Glomerular endothelial cell (primary cell): ENCODE measurements at places on chromosomes 11 and 22.

GRCh38 chr11:69167130-69167915 lies 11.6 kb downstream of the SMIM38 start:
- no peak for DNase-seq

DNA sequence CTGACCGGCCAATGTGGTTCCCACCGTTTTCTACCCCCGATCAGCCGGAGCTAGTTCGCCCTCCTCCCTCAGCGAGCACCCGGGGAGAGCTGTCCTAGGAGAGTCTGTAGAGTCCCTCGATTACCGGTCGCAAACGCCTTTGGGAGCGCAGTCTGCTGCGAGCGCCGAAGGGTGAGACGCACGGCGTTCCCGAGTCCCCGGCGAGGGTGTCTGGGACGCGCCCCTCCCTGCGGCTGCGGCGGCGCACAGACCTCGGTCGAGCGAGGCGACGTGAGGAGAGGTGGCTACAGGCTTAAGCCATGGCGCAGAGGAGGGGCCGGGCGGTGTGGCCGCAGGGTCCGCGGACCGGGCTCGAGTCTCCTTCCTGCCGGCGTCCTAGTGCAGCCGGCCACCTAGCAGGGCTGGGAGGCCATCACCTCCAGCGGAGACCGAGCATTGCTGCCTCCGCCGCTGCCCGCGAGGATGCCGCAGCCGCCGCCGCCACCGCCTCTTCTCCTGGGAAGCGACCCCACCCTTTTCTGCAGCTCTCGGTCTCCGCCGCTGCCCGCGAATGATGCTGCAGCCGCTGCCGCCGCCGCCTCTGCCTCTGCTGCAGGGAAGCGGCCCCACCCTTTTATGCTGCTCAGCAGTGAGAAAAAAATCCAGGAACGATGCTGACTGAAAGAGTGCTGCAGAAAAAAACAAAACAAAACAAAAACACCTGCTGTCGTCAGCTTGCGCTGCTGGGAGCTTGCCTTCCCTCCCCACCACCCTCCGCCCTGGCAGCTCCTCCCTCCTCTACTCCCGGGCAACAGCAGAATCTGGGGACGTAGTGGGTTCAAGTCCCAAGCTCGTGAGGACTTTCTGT lies at the start of gene MAP6:
TSS of gene MAP6 (minus strand) at position 588 of the 847 bp plus-strand sequence. CDS start 669 bp downstream, outside the sequence.
- no peak for DNase-seq

- no peak for DNase-seq
These were observed 43.2 kb downstream of the NAT10 start for GRCh38 chr11:34148504-34149165.

DNA sequence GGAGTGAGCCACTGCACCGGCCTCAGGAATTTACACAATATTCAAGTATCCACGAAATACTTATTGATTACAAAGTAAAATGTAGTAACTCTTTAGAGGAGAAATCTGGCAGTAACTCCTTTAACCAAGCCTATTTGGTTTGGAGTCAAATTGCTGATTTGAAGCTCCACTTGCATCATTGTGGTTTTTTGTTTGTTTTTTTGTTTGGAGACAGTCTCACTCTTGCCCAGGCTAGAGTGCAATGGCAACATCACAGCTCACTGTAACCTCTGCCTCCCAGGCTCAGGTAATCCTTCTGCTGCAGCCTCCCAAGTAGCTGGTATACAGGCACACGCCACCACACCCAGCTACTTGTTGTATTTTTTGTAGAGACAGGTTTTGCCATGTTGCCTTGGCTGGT lies 6.4 kb upstream of the QSER1 start:
- no peak for DNase-seq

GRCh38 chr22:45562537-45563361 lies 60.1 kb downstream of the FBLN1 start:
- no peak for DNase-seq

GRCh38 chr22:30953206-30953605 lies 15.4 kb downstream of the MORC2 start:
- DNase-seq: no peak

GRCh38 chr11:118918686-118919280 lies 6.9 kb downstream of the BCL9L start:
- no peak for DNase-seq

GRCh38 chr11:5992604-5993251 lies 5.9 kb upstream of the OR52L1 start:
- no peak for DNase-seq

DNA sequence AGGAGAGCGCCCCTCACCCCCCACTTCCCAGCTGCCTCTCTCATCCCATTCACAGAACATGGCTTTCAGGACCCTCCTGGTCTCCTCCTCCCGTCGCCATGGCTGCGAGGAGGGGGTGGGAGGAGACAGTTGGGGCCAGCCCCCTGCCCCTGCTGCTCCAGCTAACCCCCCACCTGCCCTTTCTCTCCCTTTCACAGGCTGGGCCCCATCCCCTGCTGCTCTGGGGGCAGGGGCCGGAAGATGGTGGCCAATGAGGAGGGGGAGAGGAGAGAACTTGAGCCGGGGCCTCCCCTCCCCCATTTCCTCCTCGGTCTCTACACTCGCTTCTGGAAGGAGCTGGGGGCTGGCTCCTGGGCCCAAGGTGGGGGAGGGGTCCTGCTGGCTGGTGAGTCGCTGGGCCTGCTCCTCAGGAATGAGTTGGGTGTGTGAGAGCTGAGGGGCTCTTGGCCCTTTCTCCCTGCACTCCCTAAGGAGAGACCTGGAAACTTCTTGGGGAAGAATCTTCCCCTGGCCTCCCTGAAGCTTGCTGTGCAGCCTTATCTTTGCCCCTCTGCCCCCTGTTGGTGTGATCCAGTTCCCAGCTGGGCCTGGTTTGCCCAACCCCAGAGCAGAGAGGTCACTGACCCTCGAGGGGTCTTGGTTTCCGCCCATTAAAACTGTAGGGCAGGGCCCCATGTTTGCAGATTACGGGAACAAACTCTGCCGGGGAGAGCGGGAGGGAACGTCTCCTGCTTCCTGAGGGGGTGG lies 10.2 kb downstream of the YPEL4 start:
- no peak for DNase-seq

DNA sequence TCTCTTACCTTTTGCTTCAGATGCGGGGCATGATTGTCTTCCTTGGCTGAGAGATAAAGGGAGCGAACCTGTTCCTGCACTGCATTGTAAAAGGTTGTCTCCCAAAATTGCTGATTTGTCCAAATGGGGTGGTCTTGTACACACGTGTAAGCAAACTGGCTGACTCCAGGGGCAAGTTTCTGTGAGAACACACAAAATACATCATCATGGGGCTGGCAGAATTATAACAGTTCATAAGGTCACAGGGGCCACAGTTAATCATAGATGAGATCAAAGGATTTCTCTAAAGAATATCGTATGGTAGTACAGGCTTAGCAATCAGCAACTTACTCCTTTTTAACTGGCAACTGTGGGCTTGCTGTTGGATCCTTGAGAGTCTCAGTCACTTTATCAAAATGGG lies 194.3 kb downstream of the SWAP70 start:
- no peak for DNase-seq

DNA sequence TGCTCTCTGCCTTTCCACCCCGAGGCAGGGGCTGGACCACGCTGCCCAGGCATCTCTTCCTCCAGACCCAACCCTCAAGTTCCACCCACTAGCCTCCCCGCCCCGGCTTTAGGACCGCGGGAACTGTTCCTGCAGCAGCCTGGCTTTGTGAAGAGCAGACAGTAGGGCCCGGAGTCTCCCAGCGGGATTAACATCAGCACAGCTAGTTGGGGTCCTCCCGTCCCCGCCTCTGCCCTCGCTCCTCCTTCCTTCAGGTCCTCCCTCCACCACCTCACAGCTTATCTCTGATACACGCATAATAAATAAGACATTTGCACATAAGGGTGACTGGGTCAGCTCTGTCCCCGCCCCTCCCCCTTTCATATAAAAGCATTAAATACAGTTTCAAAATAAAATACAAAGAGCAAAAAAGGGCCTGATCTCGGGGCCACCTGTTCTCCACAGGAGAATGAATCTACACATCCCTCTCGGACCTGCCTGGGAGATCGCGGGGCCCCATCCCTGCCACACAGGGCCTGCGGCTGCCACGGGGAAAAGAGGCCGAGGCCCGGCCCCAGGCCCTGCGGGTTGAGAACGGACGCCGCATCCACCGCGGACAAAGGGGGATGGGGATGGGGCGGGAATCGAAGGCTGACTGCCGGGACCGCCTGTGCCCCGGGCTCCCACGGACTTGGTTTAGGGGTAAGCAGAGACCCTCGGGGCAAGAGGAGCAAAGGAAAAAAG lies 6.5 kb downstream of the ZFTA start:
- DNase-seq: no peak

DNA sequence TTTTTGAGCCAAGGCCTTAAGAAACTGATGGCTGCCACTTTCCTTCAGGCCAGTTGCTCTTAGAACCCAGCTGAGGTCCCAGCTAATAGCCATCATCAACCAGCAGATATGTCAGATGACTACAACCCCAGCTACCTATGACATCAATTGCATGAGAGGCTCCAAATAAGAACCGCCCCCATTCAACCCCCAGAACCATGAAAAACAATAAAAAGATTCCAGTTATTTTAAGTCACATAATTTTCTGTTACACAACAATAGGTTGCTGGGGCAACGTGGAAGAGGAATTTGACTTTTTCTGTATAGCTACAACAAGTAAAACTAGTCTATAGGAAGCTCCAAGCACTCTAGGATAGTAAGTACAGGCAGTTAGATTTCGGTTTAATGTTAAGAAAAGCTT lies 216.3 kb upstream of the MTNR1B start:
- no peak for DNase-seq

- DNase-seq: no peak
These were observed 201.5 kb downstream of the TBC1D22A start for GRCh38 chr22:46963672-46964545.

- DNase-seq: peak; percentile 82
These were observed at the start of gene CASP4 for GRCh38 chr11:104968355-104968855. TSS of gene CASP4 (minus strand) at chr11:104968574. CDS start at chr11:104968525, 49 bp downstream.

DNA sequence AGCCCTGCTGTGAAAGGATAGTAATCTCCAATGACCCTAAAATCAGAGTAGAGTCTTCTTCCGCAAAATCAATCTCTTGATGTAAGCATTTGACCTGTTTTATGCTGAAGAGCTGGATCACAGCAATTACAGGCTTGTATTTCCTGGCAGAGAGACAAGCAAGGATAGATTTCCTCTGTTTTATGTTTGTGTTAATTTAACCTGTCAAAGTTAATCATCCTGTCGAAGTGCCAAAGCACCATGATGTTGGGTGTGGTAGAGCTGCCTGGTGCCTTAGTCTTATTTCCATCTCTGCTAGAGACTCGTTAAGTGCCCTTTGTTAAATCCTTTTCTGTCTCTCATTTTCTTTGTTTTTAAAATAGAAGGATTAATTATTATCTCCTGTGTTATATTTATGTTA lies 248.1 kb downstream of the CNTN5 start:
- no peak for DNase-seq

GRCh38 chr22:35960854-35961253 lies 67.8 kb downstream of the RBFOX2 start:
- DNase-seq: no peak

GRCh38 chr22:45544588-45545170 lies 42.0 kb downstream of the FBLN1 start:
- DNase-seq: no peak

DNA sequence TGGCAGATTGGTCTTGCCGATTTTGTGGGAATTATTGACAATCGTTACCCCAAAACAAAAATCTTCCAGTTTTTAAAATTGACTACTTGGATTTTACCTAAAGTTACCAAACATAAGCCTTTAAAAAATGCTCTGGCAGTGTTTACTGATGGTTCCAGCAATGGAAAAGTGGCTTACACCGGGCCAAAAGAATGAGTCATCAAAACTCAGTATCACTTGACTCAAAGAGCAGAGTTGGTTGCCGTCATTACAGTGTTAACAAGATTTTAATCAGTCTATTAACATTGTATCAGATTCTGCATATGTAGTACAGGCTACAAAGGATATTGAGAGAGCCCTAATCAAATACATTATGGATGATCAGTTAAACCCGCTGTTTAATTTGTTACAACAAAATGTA lies 37.2 kb downstream of the IGLL1 start:
- DNase-seq: no peak

DNA sequence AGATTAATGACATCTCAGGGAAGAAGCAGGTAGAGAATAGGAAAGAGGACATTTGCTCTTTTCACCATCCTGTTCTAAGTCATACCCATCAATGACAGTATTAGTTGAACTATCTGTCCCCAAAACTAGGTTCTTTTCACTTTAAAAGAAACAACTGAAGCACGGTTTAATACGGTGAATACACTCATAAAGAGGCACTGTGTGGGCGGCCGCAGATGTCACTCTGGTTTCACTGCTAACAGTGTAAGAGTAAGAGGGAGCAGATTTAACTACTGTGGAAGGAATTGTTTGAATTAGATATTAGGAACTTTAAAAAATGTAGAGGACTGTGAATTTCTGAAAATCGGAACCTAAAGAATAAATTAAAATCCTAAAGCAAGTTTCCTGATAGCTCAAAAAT lies 49.5 kb downstream of the VSIG10L2 start:
- no peak for DNase-seq

- no peak for DNase-seq
These were observed 863 bp upstream of the TPBGL start for GRCh38 chr11:75239531-75240290.

- no peak for DNase-seq
These were observed 893.9 kb downstream of the OPCML start for GRCh38 chr11:132638423-132638822.

DNA sequence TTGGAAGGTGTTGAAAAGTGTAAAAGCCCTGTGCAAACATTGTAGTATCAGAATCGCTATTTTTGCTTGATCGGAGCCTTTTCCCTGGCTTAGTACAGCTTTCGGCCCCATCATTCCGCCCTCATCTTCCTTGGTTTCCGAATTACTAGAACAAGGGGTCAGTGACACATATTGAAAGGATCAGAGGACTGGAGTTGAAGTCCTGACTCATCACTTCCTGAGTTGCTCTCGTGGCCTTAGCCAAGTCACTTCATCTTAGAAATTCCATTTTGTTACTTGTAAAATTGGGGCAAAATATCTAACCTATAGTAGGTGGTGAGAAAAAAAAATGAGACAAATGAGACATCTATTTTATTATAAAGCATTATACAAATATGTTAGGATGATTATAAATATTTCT lies 375.0 kb downstream of the NTM start:
- DNase-seq: no peak

DNA sequence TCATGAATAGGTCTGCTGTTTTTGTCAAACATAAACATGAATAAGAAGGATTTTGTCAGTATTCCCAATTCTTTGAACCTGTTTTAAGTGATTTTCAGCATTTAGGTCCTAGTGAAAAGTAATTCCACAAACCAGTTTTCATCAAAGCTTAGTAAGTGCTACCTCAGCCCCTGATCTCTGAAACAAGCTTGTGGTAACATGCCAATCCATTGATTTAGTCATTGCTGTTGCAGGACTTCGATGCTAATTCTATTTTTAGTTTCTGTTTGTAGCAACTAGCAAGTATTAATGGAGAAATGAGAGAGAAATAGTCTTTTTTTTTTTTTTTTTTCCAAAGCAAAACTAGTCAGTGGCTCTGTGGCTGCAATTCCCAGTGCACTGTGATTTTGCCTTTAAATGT lies 91.4 kb downstream of the JRKL start:
- DNase-seq: no peak

DNA sequence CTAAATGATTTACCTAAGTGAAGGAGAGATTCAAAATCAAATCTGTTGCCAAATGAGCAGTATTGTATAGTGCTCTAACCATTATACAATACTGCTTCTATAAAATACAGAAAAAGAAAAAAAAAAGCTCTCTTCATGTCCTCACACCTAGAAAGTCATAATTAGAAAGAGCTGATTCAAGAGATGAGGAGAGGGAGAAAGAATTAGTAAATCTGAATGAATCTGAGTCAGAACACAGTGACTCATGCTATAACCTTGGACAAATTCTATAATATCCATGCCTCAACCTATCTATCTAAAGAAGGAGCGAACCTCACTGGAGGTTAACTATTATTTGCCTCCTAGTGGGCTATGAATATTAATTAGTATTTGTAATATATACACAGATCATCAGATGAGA lies 29.4 kb downstream of the AMBRA1 start:
- DNase-seq: no peak
